ENCODE measurements at places on chromosomes 16 and 17.

GRCh38 chr16:81551821-81552304, 107.3 kb downstream of the CMIP start:
- no peak for DNase-seq

DNA sequence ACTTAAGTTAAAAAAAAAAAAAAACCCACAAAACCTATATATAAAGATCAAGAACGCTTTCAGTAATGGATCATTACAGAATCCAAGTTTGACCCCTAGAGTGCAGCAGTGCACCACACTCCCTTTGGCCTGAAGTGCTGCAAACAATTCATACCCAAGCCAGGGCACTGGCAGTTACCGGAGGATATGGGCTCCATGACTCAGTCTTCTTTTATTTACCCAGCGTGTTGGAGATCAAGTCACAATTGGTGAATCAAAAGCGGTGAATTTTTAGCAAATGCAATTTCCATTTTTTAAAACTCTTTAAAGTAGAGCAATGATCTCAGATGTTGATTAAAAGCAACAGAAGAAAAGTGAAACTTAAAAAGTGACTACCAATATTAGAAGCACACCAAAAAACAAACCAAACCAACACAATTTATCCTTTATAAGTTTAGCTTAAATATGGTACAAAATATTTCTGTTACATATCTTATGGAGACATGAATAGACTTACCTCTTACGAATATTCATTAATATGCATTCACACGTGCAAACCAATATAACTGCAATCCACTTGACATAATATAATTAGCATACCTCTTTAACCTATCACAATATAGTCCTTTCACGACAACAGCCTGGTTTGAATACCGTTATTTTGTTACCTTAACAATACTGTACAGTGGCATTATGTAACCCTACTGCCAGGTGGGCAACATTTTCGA, 46.3 kb downstream of the ZNF652 start:
- peak; percentile 67 for DNase-seq

- DNase-seq, result no peak
Observed at GRCh38 chr16:66961914-66962313, 848 bp downstream of the CES3 start.

- DNase-seq, result no peak
Observed at GRCh38 chr17:18160128-18160856, 23.3 kb upstream of the ALKBH5 start.

DNA sequence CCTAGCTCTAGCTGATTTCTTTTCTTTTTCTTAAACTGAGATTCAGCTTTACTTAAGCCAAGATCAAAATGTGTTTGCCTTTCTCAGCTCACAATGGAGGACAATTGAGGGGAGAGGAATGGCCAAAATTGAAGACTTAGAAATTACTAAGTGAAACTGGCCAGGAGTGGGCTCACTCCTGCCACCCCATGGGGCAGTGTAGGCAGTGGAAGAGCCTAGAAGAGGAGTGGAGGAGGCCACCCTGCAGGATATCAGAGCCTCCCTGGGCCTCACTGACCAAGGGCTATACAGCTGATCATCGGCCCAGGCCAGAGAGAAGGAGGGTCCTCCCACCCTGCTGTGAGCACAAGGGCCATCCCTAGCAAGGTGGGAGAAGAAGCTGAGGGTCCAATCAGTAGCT, 119.8 kb downstream of the CCT6B start:
- no peak for DNase-seq

Data from muscle of arm (tissue), 14 donors.